Central memory CD8-positive, alpha-beta T cell (primary cell): ENCODE measurements at places on chromosomes 2 and 18.
A peak's percentile ranks its signal among the peaks of the same experiment; 100 is the strongest.

DNA sequence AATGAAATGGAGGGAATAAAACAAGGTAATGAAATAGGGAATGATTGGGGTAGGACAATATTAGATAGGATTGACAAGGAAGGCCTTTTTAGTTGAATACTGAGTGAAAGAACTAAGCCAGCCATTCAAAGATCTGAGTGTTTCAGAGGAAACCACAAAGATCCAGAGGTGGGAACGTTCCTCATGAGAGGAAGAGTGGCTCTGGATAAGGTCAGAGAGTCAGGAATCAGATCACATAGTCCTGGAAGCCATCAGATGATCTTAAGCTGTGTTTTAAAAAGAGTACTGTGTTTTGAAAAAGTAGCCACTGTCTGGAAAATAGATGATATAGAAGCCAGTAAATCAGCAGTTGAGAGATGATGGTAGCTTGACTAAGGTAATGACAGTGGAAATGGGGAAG lies 11.8 kb downstream of the TTLL4 start:
- peaks cover 22% of the 10 kb centered on the region for H3K4me1 ChIP-seq
- no peak overlapping the region for H3K4me3 ChIP-seq
- H3K27me3 ChIP-seq = no peaks in the 10 kb centered on the region
- peak overlapping the region; percentile 38 for H3K27ac ChIP-seq
- DNase-seq = no peak

GRCh38 chr2:8675543-8675942 lies 6.3 kb upstream of the ID2 start:
- no peaks in the 10 kb centered on the region for H3K27me3 ChIP-seq
- H3K4me1 ChIP-seq = peaks cover 29% of the 10 kb centered on the region
- peaks cover 14% of the 10 kb centered on the region for H3K36me3 ChIP-seq
- H3K4me3 ChIP-seq = no peak overlapping the region
- no peak overlapping the region for H3K27ac ChIP-seq

GRCh38 chr2:2582998-2583545 lies 252.0 kb upstream of the MYT1L start:
- no peak overlapping the region for H3K27ac ChIP-seq
- H3K27me3 ChIP-seq = no peaks in the 10 kb centered on the region
- no peaks in the 10 kb centered on the region for H3K36me3 ChIP-seq
- no peak overlapping the region for H3K4me3 ChIP-seq
- no peak for DNase-seq
- H3K4me1 ChIP-seq = no peaks in the 10 kb centered on the region

DNA sequence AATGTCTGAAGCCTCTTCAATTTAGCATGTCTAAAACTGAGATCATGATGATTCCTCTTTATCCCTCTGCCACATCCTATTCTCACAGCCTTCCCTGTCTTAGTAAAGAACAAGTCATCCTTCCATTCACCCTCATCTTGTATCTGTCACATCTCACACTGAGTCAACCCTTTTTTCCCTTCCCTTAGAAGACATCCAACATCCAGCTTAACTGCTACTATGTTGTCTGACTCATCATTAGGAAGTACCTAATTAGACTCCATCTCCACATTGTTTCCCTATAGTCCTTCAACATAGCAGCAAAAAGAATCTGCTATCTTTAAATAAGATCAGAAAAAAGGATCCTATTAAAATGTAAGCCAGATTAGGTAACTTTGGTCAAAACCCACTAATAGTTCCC lies 85.2 kb upstream of the GRB14 start:
- no peaks in the 10 kb centered on the region for H3K36me3 ChIP-seq
- no peak overlapping the region for H3K4me3 ChIP-seq
- no peak overlapping the region for H3K27ac ChIP-seq
- no peak for DNase-seq
- H3K4me1 ChIP-seq = no peaks in the 10 kb centered on the region
- H3K27me3 ChIP-seq = no peaks in the 10 kb centered on the region

GRCh38 chr2:55425431-55425831 lies 5.8 kb upstream of the CCDC88A start:
- H3K27ac ChIP-seq = no peak overlapping the region
- no peaks in the 10 kb centered on the region for H3K36me3 ChIP-seq
- DNase-seq = no peak
- peaks cover 2% of the 10 kb centered on the region for H3K4me1 ChIP-seq
- peaks cover 15% of the 10 kb centered on the region for H3K27me3 ChIP-seq

GRCh38 chr18:3179430-3180089 lies 40.2 kb downstream of the MYOM1 start:
- no peak for DNase-seq
- no peaks in the 10 kb centered on the region for H3K4me1 ChIP-seq
- H3K36me3 ChIP-seq = peaks cover 2% of the 10 kb centered on the region
- no peaks in the 10 kb centered on the region for H3K27me3 ChIP-seq
- H3K27ac ChIP-seq = no peak overlapping the region

GRCh38 chr2:59680863-59681262 lies 872.6 kb downstream of the BCL11A start:
- DNase-seq = no peak
- H3K4me1 ChIP-seq = no peaks in the 10 kb centered on the region
- no peaks in the 10 kb centered on the region for H3K27me3 ChIP-seq
- no peak overlapping the region for H3K4me3 ChIP-seq
- no peaks in the 10 kb centered on the region for H3K36me3 ChIP-seq

DNA sequence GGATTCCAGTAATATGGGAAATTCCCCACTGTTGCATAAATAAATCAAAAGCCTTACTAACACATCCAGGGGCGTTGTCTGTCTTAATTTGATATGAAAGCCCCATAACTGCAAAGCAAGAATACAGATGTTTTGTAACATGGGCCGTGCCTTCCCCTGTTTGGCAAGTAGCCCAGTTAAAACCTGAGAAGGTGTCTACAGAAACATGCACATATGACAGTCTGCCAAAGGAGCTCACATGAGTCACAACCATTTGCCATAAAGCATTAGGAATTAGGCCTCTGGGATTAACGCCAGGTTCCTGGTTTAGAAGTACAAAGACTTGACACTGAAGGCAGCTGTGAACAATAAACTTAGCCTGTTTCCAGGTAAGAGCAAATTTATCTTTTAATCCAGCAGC lies 43.1 kb upstream of the LONRF2 start:
- no peaks in the 10 kb centered on the region for H3K36me3 ChIP-seq
- no peak overlapping the region for H3K27ac ChIP-seq
- DNase-seq = no peak
- H3K27me3 ChIP-seq = peaks cover 40% of the 10 kb centered on the region
- H3K4me1 ChIP-seq = no peaks in the 10 kb centered on the region

- H3K4me3 ChIP-seq = no peak overlapping the region
- no peak overlapping the region for H3K27ac ChIP-seq
- peaks cover 19% of the 10 kb centered on the region for H3K27me3 ChIP-seq
- no peaks in the 10 kb centered on the region for H3K4me1 ChIP-seq
- H3K36me3 ChIP-seq = no peaks in the 10 kb centered on the region
Observed at GRCh38 chr2:111923276-111923804, 24.9 kb downstream of the MERTK start.

GRCh38 chr2:108701806-108702205 lies 17.5 kb upstream of the RANBP2 start:
- no peak overlapping the region for H3K27ac ChIP-seq
- DNase-seq = no peak
- no peak overlapping the region for H3K4me3 ChIP-seq

- no peak overlapping the region for H3K27ac ChIP-seq
- no peak for DNase-seq
- H3K27me3 ChIP-seq = no peaks in the 10 kb centered on the region
- peaks cover 10% of the 10 kb centered on the region for H3K36me3 ChIP-seq
Observed at GRCh38 chr2:10410823-10411437, 37.2 kb downstream of the ODC1 start.

DNA sequence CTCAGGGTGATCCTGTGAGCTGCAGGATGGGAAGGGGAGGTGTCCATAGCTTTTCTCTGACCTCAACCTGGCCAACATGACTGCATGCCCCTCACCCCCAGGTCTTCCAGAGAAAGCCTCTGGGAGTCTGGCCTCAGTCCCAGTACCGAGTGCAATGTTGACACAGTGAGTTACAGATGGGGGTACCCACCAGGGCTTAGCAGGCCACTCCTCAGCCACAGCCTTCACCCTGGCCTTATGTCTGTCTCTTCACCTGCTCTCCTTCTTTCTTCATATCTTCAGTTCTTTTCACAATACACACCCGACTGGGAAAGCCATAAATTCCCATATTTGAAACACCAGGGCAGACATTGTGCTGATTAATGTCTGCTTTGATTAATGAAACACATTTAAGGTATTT lies 33.5 kb downstream of the AOX1 start:
- no peaks in the 10 kb centered on the region for H3K4me1 ChIP-seq
- H3K27me3 ChIP-seq = peaks cover 39% of the 10 kb centered on the region
- H3K36me3 ChIP-seq = no peaks in the 10 kb centered on the region
- H3K27ac ChIP-seq = no peak overlapping the region
- DNase-seq = no peak

DNA sequence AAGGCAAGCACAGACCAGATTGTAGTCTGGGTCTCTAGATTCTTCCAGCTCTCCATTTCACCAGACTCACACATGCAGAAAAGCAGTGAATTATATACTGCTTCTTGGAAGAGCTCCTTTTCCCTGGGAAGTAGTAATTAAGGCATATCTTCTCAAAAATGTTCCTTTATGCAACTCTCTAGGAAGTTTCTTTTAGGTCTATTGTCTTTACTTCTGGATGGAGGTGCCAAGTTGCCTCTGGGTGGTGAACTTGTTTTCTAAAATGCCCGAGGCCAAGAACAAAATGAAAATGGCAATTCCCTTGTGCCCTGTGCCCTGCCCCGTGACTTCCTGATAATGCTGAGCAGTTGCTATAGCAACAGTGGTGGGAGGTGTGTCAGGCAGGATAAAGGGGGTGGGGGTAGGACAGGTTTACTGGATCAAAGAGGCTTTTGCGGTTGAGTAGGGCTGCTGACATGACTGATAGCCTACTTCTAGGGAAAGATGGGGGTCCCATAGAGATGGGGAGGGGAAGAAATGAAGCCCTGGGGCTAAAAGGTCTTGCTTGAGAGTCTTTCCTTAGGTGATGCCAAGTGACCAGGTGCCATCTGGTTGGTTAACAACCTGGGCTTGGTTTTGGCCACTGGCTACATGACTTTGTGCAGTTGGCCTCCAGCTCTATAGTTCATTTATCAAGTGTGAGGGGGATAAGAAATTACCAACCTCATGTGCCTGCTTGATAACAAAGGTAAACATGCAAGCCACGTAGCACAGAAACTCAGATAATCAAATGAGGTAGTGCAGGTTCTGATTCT lies 11.8 kb downstream of the IGFBP2 start:
- no peak overlapping the region for H3K4me3 ChIP-seq
- no peak for DNase-seq
- H3K4me1 ChIP-seq = peaks cover 6% of the 10 kb centered on the region
- H3K27ac ChIP-seq = no peak overlapping the region
- H3K27me3 ChIP-seq = peaks cover 31% of the 10 kb centered on the region
- peaks cover 3% of the 10 kb centered on the region for H3K36me3 ChIP-seq

- no peak overlapping the region for H3K4me3 ChIP-seq
- DNase-seq = no peak
Observed at GRCh38 chr18:34746614-34747013, 36.5 kb downstream of the DTNA start.

- no peak overlapping the region for H3K4me3 ChIP-seq
- no peak overlapping the region for H3K27ac ChIP-seq
- no peaks in the 10 kb centered on the region for H3K4me1 ChIP-seq
- peaks cover 2% of the 10 kb centered on the region for H3K36me3 ChIP-seq
- DNase-seq = no peak
Observed at GRCh38 chr2:195316486-195316885, 340.5 kb upstream of the SLC39A10 start.

DNA sequence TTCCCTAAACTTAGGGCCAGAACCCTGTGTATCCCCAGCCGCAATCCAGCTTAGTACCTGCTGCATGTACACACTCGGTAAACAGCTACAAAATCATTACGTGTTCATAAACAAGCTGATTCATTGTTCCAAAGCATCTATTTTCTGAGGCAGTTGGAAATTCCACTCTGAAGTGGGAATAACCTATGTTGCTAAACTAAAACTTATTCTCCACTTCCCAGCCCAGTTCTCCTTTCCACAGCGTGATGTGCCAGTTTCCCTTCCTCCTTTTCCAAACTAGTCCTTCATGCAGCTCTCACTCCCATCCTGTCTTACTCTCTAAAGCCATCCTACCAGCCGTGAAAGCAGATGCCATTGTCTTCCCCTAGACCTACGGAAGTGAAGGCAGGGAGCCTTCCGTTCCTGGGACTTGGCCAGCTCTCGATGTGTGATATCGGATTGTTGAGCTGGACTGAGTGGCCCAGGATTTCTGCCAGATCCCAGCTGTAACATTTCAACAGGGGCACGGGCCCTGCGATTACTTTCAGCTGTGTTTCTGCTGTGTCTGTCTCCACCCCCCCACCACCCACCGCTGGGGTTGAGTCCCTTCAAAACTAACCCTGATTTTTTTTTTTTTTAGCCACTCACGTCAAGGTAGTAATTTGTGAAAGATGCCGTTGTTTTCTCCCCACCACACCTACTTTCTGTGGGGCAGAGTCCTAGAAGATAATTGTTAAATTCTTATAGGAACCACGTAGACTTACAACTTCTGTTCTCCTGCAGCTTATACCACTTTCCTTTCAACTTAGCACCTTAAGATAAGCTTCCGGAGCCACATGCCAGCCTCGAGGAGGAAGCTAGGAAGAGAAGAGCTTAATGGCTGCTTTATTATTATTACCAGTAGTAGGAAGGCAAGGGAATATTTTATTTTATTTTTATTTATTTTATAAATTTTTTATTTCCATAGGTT lies 100.9 kb downstream of the CRIM1 start:
- no peaks in the 10 kb centered on the region for H3K36me3 ChIP-seq
- no peaks in the 10 kb centered on the region for H3K4me1 ChIP-seq
- H3K27ac ChIP-seq = no peak overlapping the region
- H3K27me3 ChIP-seq = no peaks in the 10 kb centered on the region
- no peak for DNase-seq
- H3K4me3 ChIP-seq = no peak overlapping the region

DNA sequence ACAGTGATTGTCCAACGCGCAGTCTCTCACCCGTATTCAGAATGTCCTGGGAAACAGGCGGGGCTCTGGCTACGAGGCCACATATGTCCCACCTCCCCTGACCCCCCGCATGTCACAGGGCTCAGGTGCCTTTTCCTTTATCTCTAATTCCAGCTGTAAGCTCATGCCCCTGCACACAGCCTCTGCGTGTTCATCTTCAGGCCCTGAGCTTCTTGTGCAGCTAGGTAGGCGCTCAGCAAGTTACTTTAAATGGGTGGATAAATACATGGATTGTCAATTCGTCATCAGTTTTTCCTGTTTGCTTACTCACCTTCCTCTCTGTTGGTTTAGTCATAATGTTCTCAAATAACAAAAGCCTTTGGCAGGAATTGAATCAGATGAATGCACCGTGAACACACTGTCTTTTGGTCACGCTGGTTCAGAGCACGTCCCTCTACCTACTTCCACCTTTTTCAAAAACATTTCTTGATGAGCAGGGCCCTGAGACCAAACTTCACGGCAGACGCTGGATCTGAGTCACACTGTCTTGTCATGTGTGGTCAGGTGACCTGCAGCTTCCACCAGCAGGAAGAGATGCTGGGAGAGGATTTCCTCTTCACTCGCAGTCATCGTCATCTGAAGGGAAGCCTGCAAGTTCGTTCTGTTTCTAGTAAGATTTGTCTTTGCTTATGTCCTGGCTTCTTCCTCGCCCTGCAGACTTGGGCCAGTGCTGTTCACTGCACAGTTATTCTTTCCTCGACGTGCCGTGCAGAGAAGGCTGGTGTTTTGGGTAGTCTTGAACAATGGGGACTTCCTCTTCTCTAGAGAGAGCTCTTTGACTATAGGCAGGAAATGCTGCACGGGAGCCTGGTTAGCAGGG lies 138.1 kb downstream of the PTGR3 start:
- H3K4me3 ChIP-seq = peak overlapping the region; percentile 78
- no peaks in the 10 kb centered on the region for H3K27me3 ChIP-seq
- H3K4me1 ChIP-seq = peaks cover 48% of the 10 kb centered on the region
- DNase-seq = peak; percentile 41
- peaks cover 2% of the 10 kb centered on the region for H3K36me3 ChIP-seq
